ENCODE measurements at places on chromosomes 2 and 18.
A peak's percentile ranks its signal among the peaks of the same experiment; 100 is the strongest.

- DNase-seq, result no peak
Measured at GRCh38 chr2:55992455-55992854, 68.9 kb upstream of the EFEMP1 start.

- no peak for DNase-seq
Measured at GRCh38 chr18:67266246-67267237, 250.0 kb downstream of the DSEL start.

- no peak for DNase-seq
Measured at GRCh38 chr2:199705538-199705937, 145.5 kb downstream of the FTCDNL1 start.

- no peak for DNase-seq
Measured at GRCh38 chr18:23316988-23317387, 136.1 kb upstream of the RIOK3 start.

DNA sequence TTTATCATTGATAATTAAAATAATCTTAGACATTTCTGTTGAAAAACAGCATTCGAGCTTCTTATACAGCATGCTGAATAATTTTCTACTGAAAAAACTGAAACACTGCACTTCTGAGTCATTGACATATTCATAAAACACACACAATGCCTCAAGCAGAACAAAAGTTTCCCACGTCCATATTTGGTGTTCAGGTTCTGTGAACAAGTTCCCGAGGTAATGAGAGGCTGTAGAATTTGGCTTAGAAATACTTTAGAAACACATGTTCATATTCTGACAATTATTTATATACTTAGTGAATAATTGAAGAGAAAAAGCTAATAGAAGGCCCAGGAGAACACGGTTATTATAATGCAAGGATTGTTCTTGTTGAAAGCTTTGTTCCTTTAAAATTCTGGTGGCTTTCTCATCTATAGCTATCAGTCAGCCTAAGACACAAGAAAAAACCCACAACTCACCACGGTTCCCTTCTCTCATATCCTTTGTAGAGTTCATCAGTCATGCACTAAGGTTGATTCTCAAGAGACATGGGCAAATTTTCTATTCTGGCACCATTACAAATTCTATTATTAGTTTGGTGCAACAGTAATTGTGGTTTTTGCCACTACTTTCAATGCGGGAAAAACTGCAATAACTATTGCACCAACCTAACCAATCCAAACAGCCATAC, 194.4 kb downstream of the TMX3 start:
- no peak for DNase-seq

- DNase-seq, result peak; percentile 50
Measured at GRCh38 chr18:80157708-80158343, 48.8 kb downstream of the ADNP2 start.

Measured in stimulated activated CD8-positive, alpha-beta memory T cell treated with anti-CD3 and anti-CD28 coated beads, Interleukin-4, amount 100 ng/mL, for 1 hour (primary cell).